ENCODE measurements at places on chromosomes 12 and 14. TPM values are rescaled to one million over a fixed set of nuclear protein-coding genes. Genes with fewer than 3 reads are reported as not detected.

Gene MAX
- 35.1 TPM for total RNA-seq

Gene TMPRSS12
- total RNA-seq = not detected

Gene TAS2R31
- total RNA-seq = 10.9 TPM

Gene ADAM21
- 0.37 TPM for total RNA-seq

Gene SLC25A21
- total RNA-seq = 0.89 TPM

Gene MMP19
- total RNA-seq = 7.4 TPM

Gene ADCY6
- total RNA-seq = 56.7 TPM

Gene EFS
- 1.8 TPM for total RNA-seq

Gene VRTN
- total RNA-seq = not detected

Gene TULP3
- 23.1 TPM for total RNA-seq

Gene TAS2R7
- not detected for total RNA-seq

Gene KRT2
- total RNA-seq = not detected

Gene SPRYD4
- total RNA-seq = 1.2 TPM

Data from smooth muscle cell of the umbilical artery (primary cell).